NCI-H748 treated with DMSO at 0.1 percent for 48 hours (cell line): ENCODE measurements at places on chromosomes 5 and 9.

- no peak for DNase-seq
Observed at GRCh38 chr5:16450163-16450562, 15.4 kb downstream of the ZNF622 start.

- no peak for DNase-seq
Observed at GRCh38 chr9:113892861-113893491, 16.9 kb downstream of the ZNF618 start.

GRCh38 chr5:61600945-61601511 is 269.0 kb downstream of the ZSWIM6 start:
- no peak for DNase-seq

- DNase-seq, result no peak
Observed at GRCh38 chr9:132422574-132422973, 12.6 kb downstream of the CFAP77 start.

DNA sequence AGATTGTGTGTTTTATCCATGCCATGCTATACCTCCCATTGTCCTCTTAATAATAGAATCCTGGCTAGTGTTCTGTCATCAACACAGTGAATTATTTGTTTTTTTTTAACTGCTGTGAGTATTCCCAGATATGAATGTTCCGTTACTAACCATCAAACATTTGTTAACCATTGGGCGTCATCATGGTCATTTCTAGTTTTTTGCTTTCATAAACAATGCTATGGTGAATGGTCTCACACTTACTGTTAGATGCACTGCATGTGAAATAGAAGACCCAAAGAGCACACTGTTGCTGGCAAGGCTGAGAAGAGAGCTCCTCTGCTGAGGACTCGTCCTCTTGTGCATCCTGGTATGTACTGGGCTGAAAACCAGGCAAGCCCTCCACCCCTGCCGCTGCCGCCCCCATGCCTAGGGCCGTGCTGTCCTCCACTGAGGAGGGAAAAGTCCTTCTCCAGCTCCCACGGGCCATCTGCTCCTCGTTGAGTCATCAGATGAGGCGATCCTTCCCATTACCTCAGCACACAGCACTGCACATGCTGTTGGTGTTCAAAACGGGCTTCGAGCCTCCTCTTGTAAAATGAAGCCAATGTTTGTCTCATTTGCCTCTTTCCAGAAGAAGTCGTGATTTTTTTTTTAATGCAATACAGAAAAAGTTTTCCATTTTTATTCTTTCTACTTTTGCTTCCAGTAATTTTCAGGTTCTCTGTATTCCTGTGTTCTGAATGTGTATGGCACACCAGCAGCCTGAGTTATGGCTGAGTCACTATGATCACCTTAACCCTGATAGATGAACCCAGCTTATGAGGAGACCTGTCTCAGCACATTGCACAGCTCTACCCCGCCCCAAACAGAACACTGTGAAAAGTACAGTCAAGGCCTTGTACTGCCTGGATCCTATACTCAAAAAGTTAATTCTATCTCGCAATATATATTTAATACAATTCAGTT is 219.0 kb downstream of the AOPEP start:
- DNase-seq, result no peak

DNA sequence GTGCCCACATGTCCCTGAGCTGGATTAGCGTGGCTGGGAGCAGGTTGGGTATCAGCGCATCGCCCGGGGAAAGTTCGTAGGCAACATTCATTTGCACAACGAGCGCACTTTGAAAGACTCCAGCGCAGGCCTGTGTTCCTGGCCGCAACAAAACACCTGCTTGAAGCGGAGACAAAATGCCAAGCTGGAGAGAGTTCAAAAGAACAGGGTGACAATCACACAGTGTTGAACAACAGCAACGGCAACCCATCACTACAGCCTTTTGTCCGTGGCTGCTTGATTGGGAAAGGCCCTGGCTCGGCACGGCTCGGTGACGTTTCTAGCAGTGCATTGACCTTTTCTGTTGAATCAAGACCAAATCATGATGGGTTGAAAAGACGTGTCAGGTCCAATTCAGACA is 336.3 kb downstream of the IRX1 start:
- DNase-seq, result no peak

- peak; percentile 7 for DNase-seq
Observed at GRCh38 chr5:86030753-86031152, 587.0 kb upstream of the COX7C start.

- DNase-seq, result no peak
Observed at GRCh38 chr5:169280286-169280685, 20.7 kb downstream of the SLIT3 start.

DNA sequence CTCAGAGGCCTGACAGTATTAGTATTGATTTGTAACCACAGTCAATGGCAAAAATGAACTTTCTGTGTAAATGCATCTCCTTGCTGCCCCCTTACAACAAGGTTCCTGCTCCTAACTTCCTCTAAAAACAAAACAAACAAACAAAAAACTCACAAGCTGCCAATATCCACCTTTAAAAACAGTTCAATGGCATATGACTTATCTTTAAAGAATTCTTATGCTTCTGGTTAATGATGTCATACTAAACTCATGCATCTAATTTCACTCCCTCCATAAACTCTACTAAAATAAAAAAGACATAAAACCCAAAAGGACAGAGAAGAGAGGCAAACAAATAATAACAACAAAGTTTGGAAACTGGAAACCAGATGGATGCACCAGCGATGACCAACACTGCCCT is 9.0 kb upstream of the OR1N1 start:
- no peak for DNase-seq

DNA sequence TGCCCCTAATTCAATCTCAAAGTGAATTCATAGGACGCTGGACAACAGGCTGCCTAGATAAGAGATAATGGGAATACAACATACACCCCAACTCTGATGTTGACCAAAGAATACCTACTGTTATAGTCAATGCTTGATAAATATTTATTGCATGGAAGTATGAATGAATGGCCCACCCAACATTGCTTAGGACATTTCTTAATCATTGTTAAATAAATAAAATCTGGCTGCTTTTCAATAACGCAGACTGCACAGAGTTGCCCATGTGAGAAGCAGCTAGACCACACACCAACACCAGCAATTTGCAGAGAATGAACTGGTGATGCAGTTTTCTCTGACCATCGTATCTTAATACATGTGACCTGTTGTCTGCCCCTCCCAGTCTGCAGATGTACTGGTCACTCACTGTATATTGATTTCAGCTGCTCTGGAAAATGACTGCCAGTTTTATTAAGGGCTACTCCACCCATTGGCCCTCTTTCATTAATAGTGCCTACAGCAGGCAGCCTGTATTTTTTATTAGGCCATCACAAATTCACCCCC is 236.2 kb upstream of the WWC1 start:
- DNase-seq, result no peak

GRCh38 chr5:95162231-95162992 is 122.5 kb downstream of the MCTP1 start:
- DNase-seq, result peak; percentile 10
